Renal cortex interstitium (tissue), 15 donors: ENCODE measurements at places on chromosomes 3 and 15. TPM values are rescaled to one million over a fixed set of nuclear protein-coding genes. Genes with fewer than 3 reads are reported as not detected.

UBA7 gene
- polyA plus RNA-seq = 36.5 TPM

IMPG2 gene
- 0.37 TPM for polyA plus RNA-seq

KLF15 gene
- polyA plus RNA-seq = 11.9 TPM

FETUB gene
- polyA plus RNA-seq = 0.92 TPM

MST1R gene
- polyA plus RNA-seq = 1.5 TPM

TNFSF10 gene
- 48.7 TPM for polyA plus RNA-seq

PTX3 gene
- 2.9 TPM for polyA plus RNA-seq

PLSCR4 gene
- 17.0 TPM for polyA plus RNA-seq
